ENCODE measurements at places on chromosomes 2 and 18.

DNA sequence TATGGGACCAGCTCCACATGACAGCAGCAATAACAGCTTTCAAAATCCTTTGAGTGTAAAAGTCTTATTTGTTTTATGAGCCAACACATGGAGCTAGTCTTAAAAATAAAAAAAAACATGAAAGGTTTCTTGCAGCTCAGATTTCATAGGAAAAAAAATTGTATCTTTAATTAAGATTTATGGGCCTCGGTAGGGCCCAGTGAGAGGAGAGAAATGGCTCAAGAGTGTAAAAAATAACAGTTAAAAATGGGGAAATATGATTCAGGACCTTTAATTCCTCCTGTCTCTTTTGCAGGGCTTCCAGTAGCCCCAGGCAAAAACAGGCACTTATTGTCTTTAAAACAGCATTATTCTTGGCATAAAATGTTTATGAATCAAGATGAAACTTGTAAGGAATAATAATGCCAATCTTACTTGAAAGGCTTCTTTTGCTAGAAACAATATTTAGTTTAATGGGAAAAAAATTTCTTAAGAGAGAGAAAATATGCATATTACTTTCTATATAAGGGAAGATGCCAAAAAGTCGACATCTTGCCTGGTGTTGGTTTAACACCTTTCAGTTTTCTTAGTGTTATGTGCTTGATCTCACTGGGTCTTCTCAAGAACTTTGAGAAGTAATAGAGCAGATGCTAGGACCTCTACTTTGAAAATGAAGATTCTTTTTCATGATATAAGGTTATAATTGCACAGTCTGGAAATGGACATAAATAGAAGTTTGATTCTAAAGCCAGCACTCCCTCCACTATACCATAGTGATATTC, 71.3 kb upstream of the SETBP1 start:
- no peak for DNase-seq

GRCh38 chr2:170814533-170815230, 2.0 kb upstream of the GAD1 start:
- DNase-seq: no peak

DNA sequence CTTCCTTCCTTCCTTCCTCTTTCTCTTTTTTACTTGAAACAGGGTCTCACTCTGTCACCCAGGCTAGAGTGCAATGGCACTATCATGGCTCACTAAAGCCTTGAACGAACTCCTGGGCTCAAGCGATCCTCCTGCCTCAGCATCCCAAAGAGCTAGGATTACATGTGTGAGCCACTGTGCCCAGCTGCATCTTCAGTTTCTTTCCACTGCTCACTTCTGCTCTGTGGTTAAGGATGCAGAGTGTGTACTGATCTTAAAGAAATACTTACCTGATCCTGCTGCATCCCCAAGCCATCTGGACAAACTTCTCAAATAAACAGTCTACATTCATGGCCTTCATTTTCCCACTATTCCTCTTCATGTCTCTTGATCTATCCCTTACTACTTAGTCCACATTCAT, 13.0 kb downstream of the DPP4 start:
- DNase-seq: no peak

DNA sequence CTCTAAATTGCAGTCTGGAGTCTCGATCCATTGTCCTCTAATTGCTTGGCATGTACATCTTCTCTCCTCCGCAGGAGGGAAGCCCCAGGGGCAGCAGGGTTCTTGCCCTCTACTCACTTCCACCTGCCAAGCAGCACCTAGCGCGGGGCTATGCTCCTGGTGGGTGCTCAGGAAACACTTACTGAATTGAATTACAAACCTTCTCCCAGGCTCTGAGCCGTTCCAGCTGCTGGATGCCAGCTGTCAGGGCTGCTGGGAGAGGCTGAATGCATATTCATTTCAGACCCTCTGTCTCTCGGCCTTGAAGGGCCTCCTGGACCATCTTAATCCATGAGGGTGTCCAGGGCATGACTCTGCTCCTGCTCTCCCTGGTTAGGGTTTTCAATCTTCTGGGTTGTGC, 94.0 kb downstream of the CELF4 start:
- no peak for DNase-seq

DNA sequence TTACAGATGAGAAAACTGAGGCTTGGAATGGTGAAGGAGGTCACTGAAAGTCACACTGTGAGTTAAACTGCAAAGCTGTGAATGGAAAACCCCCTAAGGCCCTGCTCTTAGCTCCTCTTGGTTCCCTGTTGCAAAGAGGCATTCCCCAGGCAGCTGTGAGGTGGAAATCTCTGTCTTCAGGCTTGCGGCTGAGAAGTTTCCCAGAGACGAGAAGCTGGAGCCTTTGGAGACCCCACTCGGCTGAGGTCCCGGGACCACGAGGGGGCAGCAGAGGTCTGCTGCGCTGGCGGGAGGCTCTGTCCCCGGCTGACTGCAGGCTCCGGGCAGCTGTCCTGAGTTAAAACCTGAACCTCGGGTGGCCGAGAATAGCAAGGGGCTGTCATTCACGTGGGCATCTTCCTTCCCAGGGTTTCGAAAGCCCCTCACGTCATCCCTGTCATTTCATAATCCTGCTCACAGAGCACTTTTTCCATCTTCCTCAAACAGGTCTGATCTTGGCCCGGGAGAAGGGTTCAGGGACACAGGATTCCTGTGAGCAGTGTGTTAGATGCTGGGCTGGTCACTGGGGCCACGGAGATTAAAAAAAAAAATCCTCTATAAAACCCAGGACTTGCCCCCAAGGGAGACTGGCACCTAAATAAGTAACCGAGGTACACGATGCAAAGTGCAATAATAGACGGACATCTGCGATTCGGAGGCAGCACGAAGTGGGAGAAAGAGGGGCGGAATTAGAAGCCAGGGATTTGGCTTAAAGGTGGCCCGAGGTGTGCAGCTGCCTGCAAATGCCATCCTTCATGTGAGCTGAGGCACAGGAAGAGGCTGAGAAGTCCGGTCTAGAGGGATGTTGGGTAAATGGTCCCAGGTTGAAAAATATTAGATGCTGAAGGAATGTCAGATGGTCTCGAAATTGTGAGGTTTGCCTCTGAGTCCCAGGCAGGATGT, 24.6 kb upstream of the ATOH8 start:
- peak; percentile 89 for DNase-seq

- no peak for DNase-seq
Measured at GRCh38 chr2:48187503-48187902, 281.2 kb upstream of the FBXO11 start.

GRCh38 chr18:33755931-33756560, 178.0 kb downstream of the ASXL3 start:
- DNase-seq: no peak

GRCh38 chr2:238291550-238292281, 3.3 kb upstream of the PER2 start:
- no peak for DNase-seq

GRCh38 chr2:193566276-193566675, 1371.5 kb upstream of the TMEFF2 start:
- DNase-seq: no peak

DNA sequence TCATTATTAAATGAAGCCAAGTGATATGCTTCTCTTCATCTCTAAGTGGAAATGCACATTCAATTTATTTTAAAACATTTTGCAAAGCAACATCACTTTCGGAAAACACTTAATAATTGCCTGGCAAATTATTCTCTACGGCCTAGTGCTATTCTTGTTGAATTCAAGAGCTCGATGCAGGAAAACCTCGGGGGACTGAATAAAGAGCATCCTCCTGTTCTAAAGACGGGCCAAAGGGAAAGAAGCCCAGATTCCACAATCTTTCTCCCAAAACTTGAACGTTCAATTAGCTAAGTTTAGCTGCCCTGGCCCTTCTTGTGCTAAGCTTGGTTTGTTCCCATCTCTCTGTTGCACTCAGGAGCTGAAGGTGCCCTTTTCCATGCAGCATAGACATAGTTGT, 23.2 kb upstream of the SEH1L start:
- DNase-seq: no peak

DNA sequence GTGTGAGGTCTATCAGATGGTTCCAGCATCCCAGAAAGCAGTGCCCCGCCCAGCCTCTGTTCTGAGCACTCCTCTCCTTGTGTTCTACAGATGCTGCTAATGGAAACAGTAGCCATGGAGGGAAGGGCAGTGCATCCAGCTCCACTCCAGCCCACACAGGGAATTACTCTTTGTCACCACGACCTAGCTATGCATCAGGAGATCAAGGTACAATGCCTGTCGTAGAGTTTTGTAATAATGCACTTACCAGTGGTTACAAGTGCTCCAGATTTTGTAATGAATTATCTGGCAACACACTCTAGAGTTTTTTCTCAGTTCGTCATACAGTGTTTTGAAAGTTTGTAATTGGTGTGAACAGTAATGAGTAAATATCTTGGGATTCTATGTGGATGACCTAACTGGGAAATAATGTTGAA, 161.1 kb downstream of the ESCO1 start:
- no peak for DNase-seq

GRCh38 chr2:43055086-43055912, 171.1 kb downstream of the ZFP36L2 start:
- no peak for DNase-seq

GRCh38 chr18:57585421-57585820, 1.1 kb downstream of the FECH start:
- no peak for DNase-seq

DNA sequence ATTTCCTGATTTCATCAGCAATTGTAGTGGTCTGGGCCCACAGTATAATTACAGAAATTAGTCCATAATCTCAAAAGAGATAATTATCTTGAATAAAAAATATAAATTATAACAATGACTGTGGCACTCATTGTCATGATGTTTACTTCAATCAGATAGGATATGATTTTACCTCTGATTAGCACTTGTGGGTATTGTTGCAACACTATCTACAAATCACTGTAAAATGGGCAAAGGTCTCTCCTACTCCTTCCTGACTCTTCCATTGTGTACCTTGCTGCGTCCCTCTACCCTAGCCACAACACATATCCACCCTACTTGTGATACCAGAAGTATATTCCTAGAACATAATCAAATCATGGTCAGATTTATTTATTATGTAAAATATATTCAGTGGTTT, 200.9 kb upstream of the TRIB2 start:
- no peak for DNase-seq

DNA sequence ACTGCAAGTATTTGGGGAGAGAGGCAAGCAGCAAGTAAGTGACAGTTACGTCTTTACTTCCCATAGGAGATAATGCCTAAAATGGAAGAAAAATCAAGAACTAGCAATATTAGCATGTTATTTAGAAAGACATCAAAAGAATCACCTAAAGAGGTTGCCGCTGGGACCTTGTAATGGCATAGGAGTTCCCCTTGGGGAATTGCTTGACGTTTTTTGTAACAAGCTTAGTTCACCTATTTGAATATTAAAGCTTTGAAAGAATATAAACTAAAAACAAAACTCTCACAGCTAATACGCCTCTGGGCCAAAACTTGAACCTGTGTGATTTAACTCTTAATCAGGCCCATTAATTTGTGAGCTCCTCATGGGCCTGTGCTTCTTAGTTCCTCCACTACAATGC, 89.0 kb downstream of the AAK1 start:
- no peak for DNase-seq

Measured in D341Med (cell line).